ENCODE measurements at places on chromosomes 13 and 19.

GRCh38 chr13:21060338-21061028 lies 903 bp downstream of the LATS2 start:
- no peak for DNase-seq

GRCh38 chr19:4362101-4362828 lies 18.9 kb downstream of the MPND start:
- DNase-seq, result no peak

GRCh38 chr19:11737964-11738745 lies 591 bp downstream of the ZNF823 start:
- no peak for DNase-seq

- DNase-seq, result no peak
These were observed 407 bp upstream of the ZNF550 start for GRCh38 chr19:57560049-57560491.

DNA sequence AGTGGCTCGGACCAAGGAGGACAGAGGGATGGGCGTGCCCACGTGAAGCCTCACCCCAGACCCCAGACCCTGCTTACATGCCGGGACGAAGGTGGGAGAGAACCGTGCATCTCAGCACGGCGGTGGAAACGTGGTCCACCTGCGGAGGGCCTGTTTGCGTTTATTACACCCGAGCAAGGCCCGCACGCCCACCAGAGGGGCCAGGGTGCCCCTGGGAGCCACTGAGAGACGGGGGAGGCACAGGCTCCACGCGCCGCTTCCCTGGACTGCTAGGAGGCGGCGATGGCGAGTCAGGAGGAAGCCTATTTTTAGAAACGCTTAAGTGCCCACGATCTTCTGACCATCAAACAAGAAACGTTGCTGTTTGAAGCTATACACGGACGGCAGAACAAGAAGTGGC lies 80.7 kb downstream of the ATP11A start:
- no peak for DNase-seq

DNA sequence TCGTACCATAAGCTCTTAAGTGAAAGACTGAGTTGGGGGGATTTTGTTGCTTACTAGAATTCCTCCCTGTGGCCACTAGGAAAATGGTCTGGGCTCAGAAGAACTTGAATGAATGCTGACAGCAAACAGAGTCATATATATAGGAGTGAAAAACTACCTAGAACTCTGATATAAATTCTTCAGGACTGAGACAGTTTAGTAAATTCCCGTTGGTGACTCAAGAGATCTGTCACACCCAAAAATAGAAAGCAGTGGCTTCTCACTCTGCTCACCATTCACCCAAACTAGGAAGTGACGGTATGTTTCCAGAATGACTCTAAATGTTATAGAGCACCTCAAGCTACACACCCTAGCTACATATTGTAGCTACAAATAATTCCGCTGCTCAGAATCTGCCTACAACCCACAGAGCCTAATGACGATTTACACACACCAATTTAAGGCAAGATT lies 116.2 kb downstream of the TBC1D4 start:
- DNase-seq, result no peak

DNA sequence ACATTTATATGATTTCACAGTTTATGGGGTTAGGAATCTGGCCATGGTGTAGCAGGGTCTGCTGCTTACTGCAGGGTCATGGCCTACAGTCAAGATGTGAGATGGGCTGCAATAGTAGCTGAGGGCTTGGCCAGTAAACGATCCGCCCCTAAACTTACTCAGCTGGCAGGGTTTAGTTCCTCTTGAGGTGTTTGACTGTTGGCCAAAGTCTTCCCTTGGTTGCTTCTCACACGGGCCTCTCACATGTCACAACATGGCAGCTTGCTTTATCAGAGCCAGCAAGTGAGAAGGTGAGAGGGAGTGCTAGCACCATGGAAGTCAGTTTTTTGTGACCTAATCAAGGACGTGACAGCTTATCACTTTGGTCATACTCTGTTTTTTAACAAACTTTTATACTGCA lies 77.1 kb downstream of the DNAJC3 start:
- DNase-seq, result no peak

DNA sequence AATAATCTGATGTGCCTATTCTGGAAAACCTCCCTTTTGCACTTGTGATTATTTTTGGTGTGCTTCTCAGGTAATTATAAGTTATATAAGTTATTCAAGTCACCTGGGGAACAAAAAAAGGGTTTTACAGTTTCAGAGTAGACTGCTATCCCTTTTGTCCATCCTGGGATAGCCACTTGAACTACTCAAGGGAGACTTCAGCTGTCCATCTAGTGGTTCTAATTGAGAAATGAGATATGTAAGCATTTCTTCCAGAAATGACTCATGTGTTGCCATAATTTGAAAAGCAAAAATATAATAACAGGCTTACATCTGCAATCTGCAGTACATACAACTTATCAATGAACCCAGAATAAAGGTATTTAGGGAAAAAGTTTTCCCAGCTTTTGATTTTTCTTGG lies 20.4 kb downstream of the UBL3 start:
- no peak for DNase-seq

GRCh38 chr13:107743100-107743499 lies 472.2 kb downstream of the LIG4 start:
- no peak for DNase-seq

DNA sequence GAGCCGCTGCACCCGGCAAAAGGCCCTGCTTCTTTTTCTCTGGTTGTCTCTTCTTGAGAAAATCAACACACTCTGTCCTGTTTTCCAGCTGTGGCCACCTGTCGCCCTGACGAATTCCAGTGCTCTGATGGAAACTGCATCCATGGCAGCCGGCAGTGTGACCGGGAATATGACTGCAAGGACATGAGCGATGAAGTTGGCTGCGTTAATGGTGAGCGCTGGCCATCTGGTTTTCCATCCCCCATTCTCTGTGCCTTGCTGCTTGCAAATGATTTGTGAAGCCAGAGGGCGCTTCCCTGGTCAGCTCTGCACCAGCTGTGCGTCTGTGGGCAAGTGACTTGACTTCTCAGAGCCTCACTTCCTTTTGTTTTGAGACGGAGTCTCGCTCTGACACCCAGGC lies 17.2 kb downstream of the LDLR start:
- DNase-seq, result no peak

- no peak for DNase-seq
These were observed 143.9 kb downstream of the KATNAL1 start for GRCh38 chr13:30163441-30163840.

GRCh38 chr19:40686882-40687524 lies 3.4 kb downstream of the NUMBL start:
- no peak for DNase-seq

- no peak for DNase-seq
These were observed 487.1 kb downstream of the EFNB2 start for GRCh38 chr13:106048386-106048785.

GRCh38 chr13:58119351-58119750 lies 487.8 kb downstream of the PCDH17 start:
- DNase-seq, result no peak

DNA sequence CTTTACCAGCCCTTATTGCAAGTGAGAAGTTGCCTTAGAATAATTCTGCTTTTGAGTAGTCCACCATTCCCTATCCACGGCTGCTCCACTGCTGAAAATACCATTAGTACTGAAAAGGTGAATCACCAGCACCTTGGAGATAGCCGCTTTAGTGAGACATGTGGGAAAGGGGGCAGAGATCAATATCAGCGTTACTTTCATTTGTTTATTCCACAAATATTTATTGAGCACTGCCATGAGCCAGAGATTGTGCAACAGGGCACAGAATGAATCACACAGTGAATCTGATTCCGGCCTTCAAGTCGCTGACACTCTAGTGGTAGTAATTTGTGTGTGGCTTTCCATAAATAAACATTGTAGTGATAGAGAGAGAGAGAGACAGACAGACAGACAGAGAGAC lies 31.5 kb upstream of the MYO16 start:
- DNase-seq, result no peak

GRCh38 chr19:46192992-46193650 lies 36.4 kb upstream of the IGFL1 start:
- no peak for DNase-seq

DNA sequence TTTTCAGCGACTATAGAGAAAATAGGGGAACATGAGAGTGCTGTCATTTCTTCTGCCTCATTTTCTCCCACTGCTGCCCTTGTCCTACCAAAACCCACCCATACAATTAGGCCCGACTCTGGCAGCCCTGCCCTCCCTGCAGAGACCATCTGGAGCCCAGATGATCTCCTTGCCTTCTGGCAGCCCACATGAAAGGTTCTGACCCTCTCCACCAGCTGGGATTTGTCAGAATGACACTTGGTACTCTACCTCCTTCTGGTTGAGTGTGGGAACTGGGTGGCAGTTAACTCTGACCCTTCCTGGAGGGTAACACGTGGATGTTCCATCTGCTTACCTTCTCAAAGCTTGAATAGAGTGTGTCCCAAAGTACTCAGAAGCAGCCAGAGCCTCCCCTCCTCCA lies 21.0 kb upstream of the SIAH3 start:
- no peak for DNase-seq

DNA sequence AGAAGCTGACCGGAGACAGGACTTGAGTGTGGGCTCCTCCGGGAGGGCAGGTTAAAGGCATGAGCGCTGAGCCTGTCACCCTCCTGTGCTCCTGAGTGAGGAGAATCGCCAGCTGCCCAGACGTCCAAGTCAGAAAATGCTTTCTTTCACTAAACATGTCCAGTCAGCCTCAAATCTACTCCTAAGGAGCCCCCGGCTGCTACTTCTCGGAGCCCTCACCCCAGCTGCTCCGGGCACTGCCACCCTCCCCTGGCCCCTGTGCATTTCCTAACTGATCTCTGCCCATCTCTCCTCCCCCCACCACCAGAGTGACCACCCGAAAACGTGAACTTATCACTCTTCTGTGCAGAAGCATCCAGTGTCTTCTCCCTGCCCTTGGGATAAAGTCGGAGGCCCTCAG lies 277.5 kb upstream of the SOX1 start:
- no peak for DNase-seq

DNA sequence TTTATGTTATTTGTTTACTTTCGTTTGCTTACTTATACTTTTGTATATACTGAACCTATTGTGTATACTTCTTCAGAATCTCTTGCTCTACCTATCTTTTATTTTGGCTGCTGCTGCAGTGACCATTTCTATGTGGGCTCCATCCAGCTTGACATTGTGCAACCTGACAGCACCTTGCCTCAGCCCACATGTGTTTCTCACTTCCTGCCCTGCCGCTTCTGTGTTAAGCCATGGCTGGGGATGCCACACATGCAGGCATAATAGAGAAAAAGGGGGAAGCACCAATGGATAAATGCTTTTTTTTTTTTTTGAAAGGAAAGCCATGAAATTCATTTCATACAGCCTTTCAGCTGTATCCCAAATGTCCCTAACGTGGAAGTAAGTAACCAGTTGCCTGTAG lies 147.6 kb downstream of the RBM26 start:
- no peak for DNase-seq

DNA sequence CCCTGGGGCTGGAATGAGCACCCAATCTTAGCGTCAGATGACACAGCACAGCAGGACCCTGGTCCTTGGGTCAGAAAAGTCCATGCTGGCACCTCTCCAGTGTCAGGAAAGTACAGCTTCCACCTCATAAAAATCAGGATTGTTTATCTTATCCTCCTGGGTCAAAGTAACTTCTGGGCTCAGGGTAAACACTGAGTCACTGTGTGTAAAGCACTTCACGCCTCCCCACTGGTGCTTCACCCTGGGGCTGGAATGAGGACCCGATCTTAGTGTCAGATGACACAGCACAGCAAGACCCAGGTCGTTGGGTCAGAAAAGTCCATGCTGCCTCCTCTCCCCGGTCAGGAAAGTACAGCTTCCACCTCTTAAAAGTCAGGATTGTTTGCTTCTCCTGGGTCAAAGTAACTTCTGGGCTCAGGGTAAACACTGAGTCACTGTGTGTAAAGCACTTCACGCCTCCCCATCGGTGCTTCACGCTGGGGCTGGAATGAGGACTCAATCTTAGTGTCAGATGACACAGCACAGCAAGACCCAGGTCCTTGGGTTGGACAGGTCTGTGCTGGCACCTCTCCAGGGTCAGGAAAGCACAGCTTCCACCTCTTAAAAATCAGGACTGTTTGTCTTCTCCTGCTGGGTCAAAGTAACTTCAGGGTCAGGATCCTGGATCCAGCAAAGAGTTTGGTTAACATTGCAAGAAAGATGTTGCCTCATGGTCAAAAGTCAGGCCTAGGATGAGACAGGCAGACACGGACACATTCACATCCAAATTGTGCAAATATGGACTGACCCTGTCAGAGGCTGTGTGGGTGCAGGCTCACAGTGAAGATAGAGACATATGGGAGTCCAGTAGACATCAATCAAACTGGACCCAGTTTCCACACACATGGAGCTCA lies 39.2 kb upstream of the CYP2A7 start:
- no peak for DNase-seq

DNA sequence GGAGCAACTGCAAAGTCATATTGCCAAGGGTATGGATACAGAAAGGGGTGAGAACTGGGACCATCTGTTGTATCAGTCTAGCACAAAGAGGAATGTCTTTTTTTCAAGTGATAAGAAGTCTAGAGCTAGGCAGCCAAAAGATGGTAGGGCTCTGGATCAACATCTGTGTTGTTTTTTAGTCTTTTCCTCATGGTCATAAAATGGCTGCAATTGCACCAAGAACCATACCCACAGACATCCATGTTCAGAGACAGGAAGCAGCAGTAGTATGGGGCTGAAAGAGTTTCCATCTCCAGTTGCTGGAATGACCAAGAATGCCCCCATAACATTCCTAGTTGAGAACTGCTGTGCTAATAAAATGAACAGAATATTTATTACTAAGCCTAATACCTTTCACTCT lies 25.6 kb downstream of the KCNC3 start:
- no peak for DNase-seq

DNA sequence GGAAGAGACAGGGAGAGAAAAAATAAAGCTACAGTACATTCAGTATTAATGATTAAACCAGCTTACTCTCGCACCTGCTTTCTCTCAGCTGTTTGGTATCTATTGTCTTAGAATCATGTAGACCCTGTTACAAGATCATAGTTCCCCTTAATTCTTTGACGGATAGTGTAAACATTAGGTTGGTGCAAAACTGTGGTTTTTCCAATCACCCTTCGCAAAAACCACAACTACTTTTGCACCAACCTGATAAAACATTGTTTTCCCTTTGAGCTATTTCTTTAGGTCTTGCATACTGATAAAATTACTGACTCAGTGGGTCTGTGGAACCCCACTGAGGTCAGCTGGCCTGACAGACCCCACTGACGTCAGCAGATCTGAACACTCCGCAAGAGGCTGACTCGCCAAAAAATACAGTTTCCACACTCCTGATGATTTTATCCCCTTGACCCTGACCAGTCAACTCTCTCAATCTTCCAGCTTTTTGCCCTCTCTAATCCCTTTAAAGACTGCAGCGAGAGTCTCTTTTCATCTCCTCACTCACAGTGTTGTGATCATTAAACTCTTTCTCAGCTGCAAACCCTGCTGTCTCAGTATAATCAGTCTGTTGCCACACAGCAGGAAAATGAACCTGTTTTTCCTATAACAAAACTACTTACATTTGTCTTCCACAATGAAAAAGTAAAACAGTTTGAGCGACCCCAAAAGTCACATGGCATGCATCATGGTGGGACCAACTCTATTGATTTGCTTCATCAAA lies 123.9 kb downstream of the SLITRK6 start:
- DNase-seq, result no peak

DNA sequence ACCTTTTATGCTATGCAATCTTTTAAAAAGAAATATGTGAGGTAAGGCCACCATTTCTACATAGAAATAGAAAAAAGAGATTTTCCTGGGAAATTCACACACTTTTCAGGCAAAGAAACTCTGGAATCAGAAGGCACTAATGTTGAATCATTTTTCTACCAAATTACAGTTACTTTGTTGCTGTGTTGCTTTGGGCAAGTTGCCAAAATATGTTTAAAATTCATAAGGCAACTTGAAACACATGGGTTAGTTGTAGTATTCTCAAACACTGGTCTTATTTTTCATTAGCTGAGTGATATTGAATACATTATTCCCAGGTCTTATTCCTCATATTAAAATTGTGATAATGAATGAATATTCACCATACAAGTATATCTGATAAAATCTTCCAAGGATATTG lies 195.0 kb upstream of the SLITRK1 start:
- peak; percentile 10 for DNase-seq
